CD4-positive, alpha-beta T cell treated with Interleukin-15 for 4 hours (primary cell): ENCODE measurements at places on chromosomes 2 and 18.
A peak's percentile ranks its signal among the peaks of the same experiment; 100 is the strongest.

GRCh38 chr18:48335829-48336228 is 73.4 kb downstream of the ZBTB7C start:
- no peak for DNase-seq

DNA sequence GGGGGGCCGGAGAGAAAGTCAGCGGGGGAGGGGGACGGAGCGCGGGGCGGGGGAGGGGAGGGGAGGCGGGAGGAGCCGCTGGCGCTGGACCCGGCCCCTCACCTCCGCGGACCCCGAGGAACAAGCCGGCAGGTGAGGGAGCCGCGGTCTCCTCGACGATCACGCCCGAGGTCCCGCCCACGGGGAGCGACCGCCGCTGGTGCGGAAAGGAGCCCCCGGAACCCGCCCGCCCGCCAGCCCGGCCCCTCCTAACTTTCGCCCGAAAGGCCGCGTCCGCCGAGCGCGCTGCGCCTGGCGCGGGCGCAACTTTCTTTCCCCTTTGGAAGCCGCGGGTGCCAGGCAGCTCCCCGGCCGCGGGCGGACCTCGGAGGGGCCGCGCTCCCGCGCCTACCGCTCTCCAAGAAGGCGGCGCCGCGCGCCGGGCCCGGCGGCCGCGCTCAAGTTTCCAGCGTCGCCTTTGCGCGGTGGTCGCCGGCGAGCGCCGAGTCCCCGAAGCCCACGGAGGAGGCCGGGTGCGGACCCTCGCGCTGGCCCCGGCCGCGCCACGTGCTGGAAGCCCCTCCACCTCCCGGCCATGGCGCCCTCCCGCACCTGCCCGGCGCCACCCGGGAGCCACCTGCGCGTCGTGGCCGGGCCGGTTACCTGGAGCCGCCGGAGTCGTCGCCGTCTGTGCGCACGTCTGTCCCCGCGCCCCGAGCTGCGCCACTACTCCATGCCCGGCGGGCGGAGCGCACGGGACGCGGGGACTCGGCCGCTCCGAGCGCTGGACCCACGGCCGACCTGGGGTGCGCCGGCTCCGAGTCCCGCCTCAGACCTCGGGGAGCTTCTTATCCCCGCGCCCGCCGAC is at the start of gene ALKAL2:
Gene ALKAL2, minus strand, starts transcription at position 181 of the 847 bp plus-strand sequence. CDS start 256 bp downstream, outside the sequence.
- no peak for DNase-seq

- DNase-seq, result no peak
Observed at GRCh38 chr2:98928242-98928641, 7.8 kb downstream of the CRACDL start.

DNA sequence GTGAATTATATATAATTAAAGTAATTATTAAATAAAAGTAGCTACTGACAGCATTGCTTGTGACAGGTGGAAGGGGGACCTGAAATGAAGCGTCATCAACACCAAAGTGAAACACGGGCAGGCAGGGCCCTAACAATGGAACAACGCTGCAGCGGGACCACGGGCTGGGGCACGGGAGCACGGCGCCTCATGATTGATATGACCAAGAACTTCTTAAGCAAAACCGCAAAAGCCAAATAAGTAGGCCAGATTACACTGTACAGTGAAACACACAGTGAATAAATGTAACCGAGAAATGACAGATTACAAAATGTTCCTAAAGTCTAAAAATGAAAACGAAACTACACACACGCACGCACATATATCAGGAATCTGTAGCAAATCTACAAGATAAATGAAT is 81.4 kb downstream of the SNTG2 start:
- peak; percentile 5 for DNase-seq

DNA sequence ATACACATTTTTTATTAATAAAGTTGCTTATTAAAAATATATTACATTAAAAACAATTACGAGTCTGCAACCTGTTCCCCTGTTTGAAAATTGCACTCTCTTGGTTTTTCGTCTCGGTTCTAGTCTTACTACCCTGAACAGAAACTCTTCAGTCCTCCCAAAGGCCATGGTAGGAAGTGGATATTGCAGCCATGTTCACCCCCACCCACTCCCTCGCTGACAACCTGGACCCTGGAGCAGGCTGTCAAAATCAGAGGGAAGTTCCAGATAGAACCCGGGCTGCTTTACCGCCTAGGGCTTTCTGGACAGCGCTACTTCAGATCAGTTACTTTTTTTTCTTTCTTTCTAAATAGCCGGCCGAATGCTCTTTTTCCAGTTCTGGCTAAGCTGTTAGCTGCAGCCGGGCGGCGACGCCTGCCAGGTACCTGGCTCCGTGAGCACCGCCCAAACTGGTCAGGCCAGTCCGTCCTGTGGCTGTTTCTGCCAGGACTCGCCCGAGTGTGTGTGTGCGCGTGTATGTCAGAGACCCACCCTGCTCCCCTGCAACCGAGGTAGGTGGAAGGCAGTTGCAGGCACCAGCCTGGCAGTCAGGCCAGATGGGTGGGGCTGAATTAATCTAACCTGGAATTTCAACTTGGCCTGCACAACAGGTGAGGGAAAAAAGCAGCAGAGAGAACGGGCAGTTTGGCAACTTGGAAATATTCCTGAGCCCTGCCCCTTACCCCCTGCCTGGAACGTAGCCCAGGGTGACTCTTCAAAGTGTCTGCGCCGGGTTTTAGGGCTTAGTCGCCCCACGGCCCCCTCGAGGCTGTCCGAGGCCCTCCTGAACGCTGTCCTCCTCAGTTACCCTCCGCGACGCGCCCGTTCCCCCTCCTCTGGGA is 1.1 kb upstream of the TET3 start:
- no peak for DNase-seq

DNA sequence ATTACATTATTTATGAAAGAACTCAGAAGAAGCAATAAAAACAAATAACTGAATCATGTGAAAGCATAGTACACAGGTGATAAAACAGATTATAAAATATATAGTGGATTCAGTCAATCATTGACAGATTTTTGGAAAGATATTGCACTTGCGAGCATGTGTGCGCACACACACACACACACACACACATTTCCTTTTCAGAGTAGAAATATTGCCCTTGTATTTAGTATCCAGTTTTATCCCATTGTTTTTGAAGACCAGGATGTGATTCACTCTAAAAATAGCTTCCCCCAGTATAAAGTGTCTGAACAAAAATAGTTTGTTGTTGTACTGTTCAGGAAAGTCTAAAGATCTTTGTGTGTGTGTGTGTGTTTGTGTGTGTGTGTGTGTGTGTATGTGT is 145.5 kb downstream of the CALCRL start:
- no peak for DNase-seq

DNA sequence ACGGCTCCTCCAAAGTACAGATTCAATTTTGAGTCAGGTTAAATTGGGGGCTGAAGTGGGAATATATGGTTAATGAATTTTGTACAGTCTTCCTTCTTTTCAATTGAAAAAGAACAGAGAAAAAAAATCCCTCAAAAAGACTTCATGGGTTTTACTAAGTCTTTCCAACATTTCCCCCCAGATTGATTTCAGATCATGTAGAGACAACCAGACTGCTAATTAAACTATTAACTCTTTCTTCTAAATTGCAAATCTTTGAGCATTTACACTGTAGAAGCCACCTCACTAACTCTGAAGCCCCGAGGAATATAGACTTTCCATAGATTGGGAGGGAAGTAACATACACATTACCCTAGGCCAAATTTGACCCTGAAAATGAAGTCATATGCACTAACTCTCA is 771.0 kb downstream of the NRXN1 start:
- no peak for DNase-seq

DNA sequence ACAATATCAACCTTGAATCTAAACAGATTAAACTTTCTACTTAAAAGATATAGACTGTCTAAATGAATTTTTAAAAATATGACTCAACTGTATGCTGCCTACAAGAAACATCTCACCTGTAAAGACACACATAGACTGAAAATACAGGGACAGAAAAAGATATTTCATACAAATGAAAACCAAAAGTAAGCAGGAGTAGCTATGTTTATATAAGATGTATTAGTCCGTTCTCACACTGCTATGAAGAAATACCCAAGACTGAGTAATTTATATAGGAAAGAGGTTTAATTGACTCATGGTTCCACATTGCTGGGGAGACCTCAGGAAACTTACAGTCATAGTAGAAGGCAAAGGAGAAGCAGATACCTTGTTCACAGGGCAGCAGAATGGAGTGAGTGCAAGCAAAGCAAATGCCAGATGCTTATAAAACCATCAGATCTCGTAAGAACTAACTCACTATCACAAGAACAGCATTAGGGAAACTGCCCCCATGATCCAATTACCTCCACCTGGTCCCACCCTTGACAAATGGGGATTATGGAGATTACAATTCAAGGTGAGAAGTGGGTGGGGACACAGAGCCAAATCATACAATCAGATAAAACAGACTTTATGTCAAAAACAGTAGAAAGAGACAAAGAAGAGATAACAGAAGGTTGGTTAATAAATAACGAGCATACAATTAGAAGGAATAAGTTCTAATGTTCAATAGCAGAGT is 214.4 kb upstream of the SLC39A10 start:
- DNase-seq, result no peak

GRCh38 chr2:187274146-187274545 is 173.9 kb downstream of the CALCRL start:
- no peak for DNase-seq

DNA sequence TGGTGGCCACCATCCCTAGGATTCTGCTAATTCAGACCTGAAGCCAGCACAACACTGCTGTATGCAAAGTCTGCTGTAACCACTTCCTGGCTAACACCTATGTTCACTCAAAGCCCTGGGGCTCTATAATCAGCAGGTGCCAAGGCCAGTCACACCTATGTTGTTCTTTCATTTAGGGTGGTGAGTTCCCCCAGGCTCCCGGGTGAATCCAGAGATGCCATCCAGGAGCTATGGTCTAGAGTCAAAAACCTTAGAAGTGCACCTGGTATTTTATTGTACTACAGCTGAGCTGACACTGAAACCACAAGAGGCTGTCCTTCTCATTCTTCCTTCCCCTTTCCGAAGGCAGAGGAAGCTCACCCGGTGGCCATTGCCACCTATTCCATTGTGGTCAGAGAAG is 46.2 kb upstream of the CCDC141 start:
- peak; percentile 17 for DNase-seq

GRCh38 chr2:44061469-44061868 is 65.7 kb upstream of the LRPPRC start:
- DNase-seq, result no peak

DNA sequence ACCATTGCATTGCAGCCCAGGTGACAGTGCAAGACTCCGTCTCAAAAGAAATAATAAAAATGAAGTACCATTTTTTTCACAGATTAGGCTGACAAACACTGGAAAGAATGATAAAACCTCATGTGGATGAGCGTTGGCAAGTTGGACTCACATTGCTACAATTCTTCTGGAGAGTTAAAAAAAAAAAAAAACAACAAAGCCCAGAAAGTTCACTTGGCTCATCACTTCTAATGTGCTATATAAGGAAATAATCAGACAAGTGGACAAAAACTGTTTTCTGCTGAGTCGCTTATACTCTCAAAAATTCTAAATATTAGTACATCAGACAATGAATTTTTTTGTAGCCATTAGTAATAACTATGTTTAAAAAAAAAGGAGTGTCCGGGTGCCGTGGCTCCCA is 38.4 kb downstream of the PKP4 start:
- no peak for DNase-seq

- no peak for DNase-seq
Observed at GRCh38 chr18:34796035-34796657, 86.0 kb downstream of the DTNA start.

- DNase-seq, result no peak
Observed at GRCh38 chr2:120344976-120345581, 857 bp upstream of the INHBB start.

- no peak for DNase-seq
Observed at GRCh38 chr18:63379639-63379962, 12.6 kb upstream of the KDSR start.

DNA sequence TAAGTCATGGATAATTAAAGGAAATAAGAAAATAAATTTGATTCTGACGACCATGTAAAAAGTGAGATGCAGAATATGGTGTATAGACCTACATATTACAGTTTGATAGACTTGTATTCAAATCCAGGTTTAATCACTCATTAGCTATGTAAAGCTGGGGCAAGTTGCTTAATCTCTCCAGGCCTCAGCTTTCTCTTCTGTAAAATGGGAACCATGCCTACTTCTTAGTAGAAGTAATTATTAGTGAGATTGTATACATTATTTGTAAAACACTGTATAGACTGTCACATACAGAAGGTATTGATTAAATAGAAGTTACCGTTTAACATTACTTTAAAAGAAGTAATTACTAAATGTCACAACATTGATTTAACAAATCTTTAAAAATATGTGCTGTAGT is 392.2 kb downstream of the STK39 start:
- DNase-seq, result no peak

- DNase-seq, result no peak
Observed at GRCh38 chr2:168079236-168079635, 168.2 kb downstream of the STK39 start.

- peak; percentile 26 for DNase-seq
Observed at GRCh38 chr2:160332318-160332717, 132.2 kb upstream of the ITGB6 start.

GRCh38 chr18:35110059-35110458 is 68.8 kb downstream of the MAPRE2 start:
- DNase-seq, result no peak

DNA sequence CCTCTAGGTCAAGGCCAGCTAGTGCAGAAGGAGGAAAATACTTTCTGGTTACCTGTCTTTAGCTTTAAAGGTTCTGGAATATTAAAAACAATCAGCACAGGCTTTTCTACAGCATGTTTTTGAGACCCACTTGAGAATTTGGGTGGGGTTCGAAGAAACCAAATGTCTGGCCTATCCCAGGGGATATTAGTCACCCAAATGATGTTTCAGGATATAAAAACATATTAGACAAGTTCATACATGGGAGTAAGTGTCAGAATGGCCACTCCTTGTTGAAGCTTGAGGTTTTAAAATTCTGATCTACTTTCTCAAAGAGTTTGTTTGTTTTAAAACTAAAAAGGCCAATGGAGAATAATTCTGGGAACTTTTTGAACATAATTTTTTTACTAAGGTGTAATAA is 158.6 kb upstream of the DLX2 start:
- DNase-seq, result no peak

- DNase-seq, result no peak
Observed at GRCh38 chr2:204966245-204966644, 421.0 kb downstream of the PARD3B start.

- DNase-seq, result peak; percentile 3
Observed at GRCh38 chr18:1663879-1664705, 759.4 kb downstream of the ADCYAP1 start.

DNA sequence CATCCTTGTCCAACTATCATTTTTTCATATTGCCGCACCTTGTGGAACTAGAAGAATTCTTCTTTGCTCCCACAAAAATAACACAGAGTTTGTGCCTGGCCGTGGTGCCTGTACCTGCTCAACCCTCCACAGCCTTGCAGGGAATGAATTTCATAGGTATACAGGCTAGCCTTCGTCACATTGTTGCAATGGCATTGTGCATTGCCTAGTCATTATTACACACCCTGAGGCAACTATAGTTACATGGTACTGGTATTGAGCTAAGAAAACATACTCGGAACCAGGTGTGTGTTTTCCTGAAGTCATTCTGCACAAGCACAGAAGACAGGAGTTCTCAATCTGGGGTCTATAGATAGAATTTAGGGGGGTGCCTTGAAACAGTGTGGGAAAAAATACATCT is 188.0 kb upstream of the CTAGE1 start:
- no peak for DNase-seq
